ENCODE measurements at places on chromosomes 5 and 9. TPM values are rescaled to one million over a fixed set of nuclear protein-coding genes. Genes with fewer than 3 reads are reported as not detected.

- H3K27me3 ChIP-seq: no peaks in the 10 kb centered on the region
- no peak overlapping the region for H3K4me3 ChIP-seq
- H3K36me3 ChIP-seq: no peaks in the 10 kb centered on the region
- no peak overlapping the region for H3K27ac ChIP-seq
- no peak for DNase-seq
Measured at GRCh38 chr9:133484671-133485437, 6.0 kb upstream of the SLC2A6 start.

Gene NUP214
- 77.9 TPM for total RNA-seq

Gene BARHL1
- total RNA-seq: not detected

GRCh38 chr9:38000735-38001134 lies 68.3 kb downstream of the SHB start:
- H3K4me3 ChIP-seq: no peak overlapping the region
- no peaks in the 10 kb centered on the region for H3K27me3 ChIP-seq
- no peak for DNase-seq
- no peak overlapping the region for H3K27ac ChIP-seq
- no peaks in the 10 kb centered on the region for H3K36me3 ChIP-seq
- peaks cover 13% of the 10 kb centered on the region for H3K4me1 ChIP-seq

GRCh38 chr5:152427721-152428120 lies 22.6 kb upstream of the NMUR2 start:
- H3K36me3 ChIP-seq: no peaks in the 10 kb centered on the region
- H3K4me1 ChIP-seq: no peaks in the 10 kb centered on the region
- no peaks in the 10 kb centered on the region for H3K27me3 ChIP-seq
- no peak overlapping the region for H3K27ac ChIP-seq
- DNase-seq: no peak

DNA sequence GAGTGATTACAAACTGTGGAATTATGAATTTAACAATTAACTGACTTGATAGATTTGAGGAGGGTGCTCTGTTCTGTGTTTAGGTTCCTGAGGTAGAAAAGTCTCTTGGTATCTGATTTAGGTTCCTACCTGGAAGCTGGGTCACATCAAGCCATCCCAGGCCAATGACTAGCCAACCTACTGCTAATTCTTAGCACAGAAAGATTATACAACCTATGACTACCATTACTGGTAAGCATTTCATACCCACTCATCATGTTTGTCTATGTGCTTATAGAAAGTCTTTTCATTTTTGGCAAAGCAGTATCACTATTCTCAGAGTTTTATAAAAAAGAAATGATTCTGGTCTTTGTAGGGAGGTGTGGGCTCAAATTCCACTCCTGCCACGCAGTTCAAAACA lies 49.7 kb downstream of the GNAQ start:
- H3K4me1 ChIP-seq: peaks cover 50% of the 10 kb centered on the region
- no peaks in the 10 kb centered on the region for H3K36me3 ChIP-seq
- no peak overlapping the region for H3K4me3 ChIP-seq
- no peaks in the 10 kb centered on the region for H3K27me3 ChIP-seq
- DNase-seq: no peak

GRCh38 chr9:110623462-110624025 lies 44.0 kb upstream of the SVEP1 start:
- H3K4me1 ChIP-seq: no peaks in the 10 kb centered on the region
- H3K4me3 ChIP-seq: no peak overlapping the region
- no peak overlapping the region for H3K27ac ChIP-seq
- peak; percentile 58 for DNase-seq

GRCh38 chr9:129400971-129401622 lies 219.8 kb downstream of the C9orf50 start:
- no peak for DNase-seq
- H3K4me1 ChIP-seq: peaks cover 16% of the 10 kb centered on the region
- no peaks in the 10 kb centered on the region for H3K36me3 ChIP-seq
- H3K27me3 ChIP-seq: no peaks in the 10 kb centered on the region
- H3K4me3 ChIP-seq: no peak overlapping the region
- H3K27ac ChIP-seq: no peak overlapping the region

GRCh38 chr5:92605591-92605990 lies 975.4 kb downstream of the NR2F1-AS1 start:
- no peaks in the 10 kb centered on the region for H3K36me3 ChIP-seq
- H3K27ac ChIP-seq: no peak overlapping the region
- H3K4me1 ChIP-seq: no peaks in the 10 kb centered on the region
- no peak overlapping the region for H3K4me3 ChIP-seq

Gene ORM2
- not detected for total RNA-seq

- no peaks in the 10 kb centered on the region for H3K36me3 ChIP-seq
- no peak overlapping the region for H3K27ac ChIP-seq
- peaks cover 5% of the 10 kb centered on the region for H3K4me1 ChIP-seq
- no peak for DNase-seq
Measured at GRCh38 chr5:1135696-1136525, 24.0 kb upstream of the SLC12A7 start.

GRCh38 chr5:137407090-137407489 lies 92.0 kb downstream of the SPOCK1 start:
- no peak for DNase-seq
- no peak overlapping the region for H3K4me3 ChIP-seq
- no peak overlapping the region for H3K27ac ChIP-seq
- H3K36me3 ChIP-seq: no peaks in the 10 kb centered on the region
- no peaks in the 10 kb centered on the region for H3K27me3 ChIP-seq

DNA sequence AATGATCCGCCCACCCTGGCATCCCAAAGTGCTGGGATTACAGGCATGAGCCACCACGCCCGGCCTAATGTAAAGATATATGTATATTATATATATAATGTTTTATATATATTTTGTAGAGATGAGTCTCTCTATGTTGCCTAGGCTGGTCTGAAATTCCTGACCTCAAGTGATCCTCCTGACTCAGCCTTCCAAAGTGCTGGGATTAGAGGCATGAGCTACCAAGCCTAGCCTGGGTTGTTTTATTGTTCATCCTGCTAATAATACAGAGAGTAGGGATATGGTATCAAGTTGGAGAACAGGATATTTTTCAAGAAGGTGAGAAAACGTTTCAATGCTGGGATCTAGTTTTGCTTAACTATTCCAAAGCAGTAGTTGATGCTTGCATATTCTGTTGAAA lies 2.9 kb downstream of the SEC24A start:
- no peak overlapping the region for H3K27ac ChIP-seq
- peak overlapping the region; percentile 27 for H3K4me3 ChIP-seq
- peaks cover 20% of the 10 kb centered on the region for H3K4me1 ChIP-seq

- H3K4me1 ChIP-seq: peaks cover 47% of the 10 kb centered on the region
- peaks cover 45% of the 10 kb centered on the region for H3K27me3 ChIP-seq
- no peaks in the 10 kb centered on the region for H3K36me3 ChIP-seq
- DNase-seq: no peak
- no peak overlapping the region for H3K27ac ChIP-seq
- peak overlapping the region; percentile 0 for H3K4me3 ChIP-seq
Measured at GRCh38 chr5:178545176-178545575, 45.0 kb downstream of the COL23A1 start.

DNA sequence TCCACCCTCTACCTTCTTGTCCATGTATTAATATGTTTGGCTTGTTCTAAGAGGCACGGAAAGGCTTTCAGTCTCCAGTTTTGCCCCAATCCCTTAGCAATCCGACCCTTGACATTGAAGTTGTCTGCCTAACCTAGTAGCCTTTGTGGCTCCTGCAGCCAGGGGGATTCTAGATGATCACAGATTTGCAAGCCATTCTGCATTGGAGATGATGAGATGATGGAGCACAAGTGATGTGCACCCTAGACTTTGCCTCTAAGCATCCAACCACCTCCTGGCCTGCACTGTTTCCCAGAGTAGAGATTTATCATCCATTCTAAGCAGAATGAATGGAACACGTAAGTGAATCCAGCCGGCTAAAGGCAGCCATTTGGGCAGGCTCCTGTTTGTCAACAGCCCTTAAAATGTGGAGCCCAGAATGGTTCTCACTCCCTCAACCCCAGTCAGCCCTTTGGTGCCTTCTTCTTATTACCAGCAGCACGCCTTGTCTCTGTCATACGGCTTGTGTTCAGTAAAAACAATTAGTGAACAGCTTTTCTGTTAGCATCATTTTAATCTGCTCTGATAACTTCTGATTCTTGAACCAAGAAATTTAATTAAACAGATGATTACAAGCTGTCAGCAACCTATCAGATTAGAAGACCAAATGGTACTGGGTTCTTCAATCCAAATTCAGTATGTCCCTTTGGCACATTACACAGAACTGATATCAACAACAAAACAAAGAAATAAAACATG lies 5.7 kb upstream of the TRAF1 start:
- DNase-seq: no peak
- H3K4me1 ChIP-seq: peaks cover 53% of the 10 kb centered on the region
- H3K27me3 ChIP-seq: no peaks in the 10 kb centered on the region
- H3K27ac ChIP-seq: peak overlapping the region; percentile 13
- peak overlapping the region; percentile 52 for H3K4me3 ChIP-seq

DNA sequence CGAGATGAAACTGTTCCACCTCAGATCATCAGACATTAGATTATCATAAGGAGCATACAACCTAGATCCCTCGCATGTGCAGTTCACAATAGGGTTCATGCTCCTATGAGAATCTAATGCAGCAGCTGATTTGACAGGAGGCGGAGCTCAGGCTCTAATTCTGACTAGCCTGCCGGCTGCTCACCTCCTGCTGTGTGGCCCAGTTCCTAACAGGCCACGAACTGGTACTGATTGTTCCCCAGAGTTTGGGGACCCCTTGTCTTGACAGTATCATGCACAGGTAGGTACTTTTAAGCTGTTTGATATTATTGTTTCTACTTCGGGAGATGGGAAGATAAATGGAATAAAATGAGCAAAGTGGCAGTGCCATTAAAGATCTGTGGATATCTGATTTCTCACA lies 66.9 kb downstream of the ZCCHC7 start:
- no peak overlapping the region for H3K27ac ChIP-seq
- H3K36me3 ChIP-seq: peaks cover 13% of the 10 kb centered on the region
- no peak for DNase-seq
- no peak overlapping the region for H3K4me3 ChIP-seq

Gene PRLR
- 0.64 TPM for total RNA-seq

DNA sequence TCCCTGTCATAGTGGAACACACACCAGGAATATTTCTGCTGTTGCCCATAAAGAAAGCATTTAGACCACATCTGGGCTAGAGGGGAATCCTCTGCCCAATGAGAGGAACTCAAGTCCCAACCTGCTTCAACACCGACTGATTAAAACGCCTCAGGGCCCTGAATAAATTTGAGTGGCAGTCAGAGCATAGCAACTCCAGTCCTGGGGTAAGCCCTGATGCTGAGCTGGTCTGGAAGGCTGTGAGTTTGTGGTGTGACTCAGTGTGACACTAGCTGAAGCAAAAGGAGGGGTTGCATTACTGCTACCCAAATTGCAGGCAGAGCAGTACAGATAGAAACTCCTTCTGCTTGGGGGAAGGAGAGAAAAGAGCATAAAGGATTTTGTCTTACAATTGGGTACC lies 148.3 kb downstream of the PRDM9 start:
- H3K4me1 ChIP-seq: no peaks in the 10 kb centered on the region
- H3K36me3 ChIP-seq: no peaks in the 10 kb centered on the region
- no peak for DNase-seq
- H3K27me3 ChIP-seq: no peaks in the 10 kb centered on the region
